Articular chondrocyte of knee joint (primary cell): ENCODE measurements at places on chromosomes 6 and 20. TPM values are rescaled to one million over a fixed set of nuclear protein-coding genes. Genes with fewer than 3 reads are reported as not detected.

Gene APCDD1L
- 4.5 and 6.4 TPM in 2 replicates for total RNA-seq

Gene FLRT3
- total RNA-seq: 0.13 and 0.32 TPM in 2 replicates

Gene ID4
- total RNA-seq: 44.0 and 49.3 TPM in 2 replicates

Gene MYBL2
- 8.3 and 8.4 TPM in 2 replicates for total RNA-seq

Gene LY86
- not detected in 2 replicates for total RNA-seq

Gene MAS1
- not detected in 2 replicates for total RNA-seq

Gene PPP1R3G
- 2.1 and 2.2 TPM in 2 replicates for total RNA-seq

Gene HLA-G
- 0.11 and 0.13 TPM in 2 replicates for total RNA-seq

Gene PKIB
- total RNA-seq: 0.13 and 0.97 TPM in 2 replicates

Gene ALDH8A1
- total RNA-seq: 0.43 and 0.78 TPM in 2 replicates

Gene UNC5CL
- total RNA-seq: 0.11 and 0.26 TPM in 2 replicates

Gene GPLD1
- 2.2 and 2.7 TPM in 2 replicates for total RNA-seq

Gene SNAP25
- not detected in 2 replicates for total RNA-seq

Gene SLC26A8
- 0.32 TPM in 1 of 2 replicates, not detected in the other for total RNA-seq
